ENCODE measurements at places on chromosomes 1 and 21.
A peak's percentile ranks its signal among the peaks of the same experiment; 100 is the strongest.

DNA sequence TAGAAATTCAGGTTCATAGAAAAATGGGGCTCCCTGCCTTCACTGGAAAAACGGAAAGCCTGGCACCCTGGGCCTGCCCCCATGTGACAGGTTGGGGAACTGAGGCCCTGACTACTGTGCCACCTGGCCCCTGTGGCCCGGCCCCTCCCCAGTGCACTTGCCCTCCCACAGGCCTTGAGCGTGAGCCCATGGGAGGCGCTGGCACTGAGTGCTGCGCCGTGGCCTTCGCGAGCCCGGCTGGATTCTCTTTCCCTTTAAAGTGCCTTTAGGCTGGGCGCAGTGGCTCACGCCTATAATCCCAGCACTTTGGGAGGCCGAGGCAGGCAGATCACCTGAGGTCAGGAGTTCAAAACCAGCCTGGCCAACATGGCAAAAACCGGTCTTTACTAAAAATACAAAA, 45.7 kb downstream of the SLC37A1 start:
- no peak for DNase-seq

GRCh38 chr1:10451287-10451686, 1.5 kb downstream of the CORT start:
- DNase-seq = no peak

- no peak for DNase-seq
These were observed 3.5 kb downstream of the DHCR24 start for GRCh38 chr1:54883349-54884102.

DNA sequence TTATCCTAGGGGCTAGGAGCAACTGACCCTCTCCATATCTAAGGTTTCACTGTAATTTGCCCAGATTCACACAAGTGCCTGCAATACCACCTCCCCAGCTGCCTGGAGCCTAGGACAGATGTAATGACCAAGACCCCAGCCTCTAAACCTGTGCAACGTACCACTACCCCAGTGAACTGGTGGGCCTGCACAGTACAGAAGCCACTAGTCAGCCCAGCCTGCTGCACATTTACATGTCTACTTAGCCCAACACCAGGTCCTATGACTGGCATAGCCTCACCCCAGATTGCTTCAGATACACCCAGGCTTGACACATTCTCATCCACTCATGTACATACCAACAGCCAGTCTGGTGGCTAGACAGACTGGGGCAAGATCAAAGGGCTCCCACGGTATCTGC, 1336.6 kb downstream of the BRINP3 start:
- no peak for DNase-seq

DNA sequence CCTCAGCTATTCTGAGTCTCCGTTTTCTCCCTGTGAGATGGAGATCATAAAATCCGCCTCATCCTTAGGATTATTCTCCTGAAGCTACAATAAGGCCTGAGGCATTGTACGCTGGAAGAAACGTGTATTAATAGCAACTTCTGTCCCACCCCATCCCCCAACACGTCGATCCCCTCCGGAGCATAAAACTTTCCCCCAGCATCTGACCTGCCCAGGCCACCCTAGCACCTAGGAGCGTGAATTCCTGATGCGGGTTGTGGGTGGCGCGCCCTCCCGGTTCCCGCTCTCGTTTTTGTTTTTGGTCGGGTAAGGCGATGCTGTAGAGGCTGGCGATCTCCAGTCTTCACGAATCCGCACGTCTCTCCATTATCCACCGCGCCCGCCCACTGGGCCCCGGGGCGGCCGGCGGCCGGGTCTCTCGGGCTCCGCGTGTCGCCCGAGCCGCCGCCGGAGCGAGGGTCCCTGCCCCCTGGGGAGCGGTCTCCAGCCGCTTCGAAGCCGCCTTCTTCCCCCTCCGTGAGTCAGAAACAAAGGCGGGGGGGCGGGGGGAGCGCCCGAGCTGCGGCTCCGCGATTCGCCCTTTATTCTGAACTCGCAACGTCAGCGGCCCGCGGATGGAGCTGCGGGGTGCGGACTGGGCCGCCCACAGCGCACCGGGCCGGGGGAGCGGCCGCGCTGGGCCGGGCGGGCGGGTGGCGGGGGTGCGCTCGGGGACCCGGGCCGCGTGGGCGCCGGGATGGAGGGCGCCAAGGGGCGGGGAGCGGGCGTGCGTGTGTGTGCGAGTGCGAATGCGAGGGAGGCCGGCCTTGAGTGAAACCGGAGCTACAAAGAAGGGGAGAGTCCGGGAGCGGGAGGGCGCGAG, at the start of gene PLEKHO1:
Gene PLEKHO1 (plus strand): TSS at position 646 of the 862 bp plus-strand sequence. CDS start 342 bp downstream, outside the sequence.
- DNase-seq = peak; percentile 66

DNA sequence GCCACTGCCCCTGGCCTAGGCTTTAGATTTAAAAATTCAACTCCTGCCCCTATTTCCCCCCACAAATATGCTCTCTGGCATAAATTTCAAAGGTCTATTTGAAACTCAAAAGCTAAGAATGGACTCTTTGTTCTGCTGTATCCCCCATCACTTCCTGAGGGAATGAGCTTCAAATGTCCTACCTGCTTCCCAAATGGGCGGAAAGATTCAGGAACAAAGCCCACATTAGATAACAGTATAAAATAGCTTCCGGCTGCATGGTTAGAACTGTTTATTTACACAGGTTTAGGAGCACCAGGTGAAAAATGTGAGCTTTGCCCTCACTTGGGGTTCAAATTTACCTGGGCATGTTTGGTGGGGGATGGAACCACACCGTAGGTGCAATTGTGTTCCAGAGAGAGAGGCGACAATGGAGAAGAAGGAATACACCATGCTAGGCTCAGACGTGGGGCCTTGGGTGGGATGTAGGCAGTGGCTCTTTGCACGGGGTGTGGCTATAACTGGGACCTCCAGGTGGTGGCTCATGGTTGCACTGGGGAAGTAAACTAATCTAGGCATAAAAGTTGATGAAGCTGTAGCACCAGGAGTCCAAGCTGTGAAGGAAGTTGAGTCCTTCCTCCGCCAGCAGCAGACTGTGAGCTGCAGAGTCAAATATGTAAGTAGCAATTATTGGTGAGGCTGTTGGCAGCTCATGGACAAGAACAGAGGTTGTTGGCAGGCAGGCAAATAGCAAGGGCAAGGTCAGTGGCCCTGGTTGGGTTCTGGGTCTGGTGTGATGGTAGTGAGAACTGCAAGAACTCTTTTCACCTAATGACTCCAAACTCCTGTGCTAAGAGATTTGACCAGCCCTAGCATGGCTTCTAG, 41.5 kb upstream of the SRSF10 start:
- DNase-seq = no peak

DNA sequence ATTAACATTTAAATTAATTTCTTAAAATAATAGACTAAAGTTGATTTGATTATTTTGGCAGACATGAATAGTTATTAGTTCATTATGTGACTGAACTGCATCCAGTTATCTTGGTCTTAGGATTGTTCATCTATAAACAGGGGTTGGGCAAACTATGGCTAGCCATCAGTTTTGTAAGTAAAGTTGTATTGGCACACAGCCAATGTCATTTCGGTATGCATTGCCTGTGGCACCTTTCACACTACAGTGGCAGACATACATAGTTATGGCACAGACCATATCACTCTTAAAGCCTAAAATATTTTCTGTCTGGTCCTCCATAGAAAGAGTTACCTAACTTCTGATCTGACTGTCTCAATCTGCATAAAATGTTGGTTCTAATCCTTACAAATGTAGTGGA, 27.2 kb downstream of the ADGRL2 start:
- DNase-seq = no peak

DNA sequence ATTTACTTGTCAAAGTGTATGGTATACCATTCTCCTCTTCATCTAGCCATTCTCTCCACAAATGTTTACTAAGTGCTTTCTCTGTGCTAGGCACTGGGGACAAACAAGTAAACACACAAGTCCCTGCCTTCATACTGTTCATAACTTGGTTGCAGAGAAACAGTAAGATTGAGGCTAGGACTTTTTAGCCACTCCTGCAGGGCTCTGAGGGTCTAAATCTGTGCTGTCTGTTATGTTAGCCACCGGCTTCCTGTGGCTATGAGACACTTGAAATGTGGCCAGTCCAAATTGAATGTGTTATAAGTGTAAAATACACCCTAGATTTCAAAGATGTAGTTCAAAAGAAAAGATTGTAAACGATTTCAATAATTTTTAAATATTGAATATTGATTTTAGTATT, 50.2 kb downstream of the AZIN2 start:
- no peak for DNase-seq

- no peak for DNase-seq
These were observed 68.8 kb upstream of the LYST start for GRCh38 chr1:235935235-235936225.

- no peak for DNase-seq
These were observed 192.0 kb upstream of the JUN start for GRCh38 chr1:58975888-58976287.

DNA sequence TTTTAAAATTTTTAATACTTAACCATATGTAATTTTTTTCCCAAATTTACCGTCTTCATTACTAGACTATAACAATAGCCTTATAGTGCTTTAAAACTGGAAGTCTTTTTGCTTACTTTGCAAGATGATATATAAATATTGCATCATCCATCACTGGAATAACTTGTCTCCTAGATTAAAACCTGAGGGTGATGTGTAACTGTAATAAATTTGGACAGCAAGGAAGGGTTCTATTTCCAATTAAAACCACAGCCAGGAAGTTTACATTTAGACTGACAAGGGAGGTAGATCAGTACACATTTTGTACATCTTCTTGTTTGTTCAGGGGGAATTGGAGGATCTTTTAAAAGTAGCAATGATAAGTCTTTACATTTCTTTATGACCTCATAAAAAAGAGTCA, 21.9 kb downstream of the NTNG1 start:
- DNase-seq = no peak

GRCh38 chr21:28135646-28136045, 857.0 kb downstream of the LTN1 start:
- DNase-seq = no peak

DNA sequence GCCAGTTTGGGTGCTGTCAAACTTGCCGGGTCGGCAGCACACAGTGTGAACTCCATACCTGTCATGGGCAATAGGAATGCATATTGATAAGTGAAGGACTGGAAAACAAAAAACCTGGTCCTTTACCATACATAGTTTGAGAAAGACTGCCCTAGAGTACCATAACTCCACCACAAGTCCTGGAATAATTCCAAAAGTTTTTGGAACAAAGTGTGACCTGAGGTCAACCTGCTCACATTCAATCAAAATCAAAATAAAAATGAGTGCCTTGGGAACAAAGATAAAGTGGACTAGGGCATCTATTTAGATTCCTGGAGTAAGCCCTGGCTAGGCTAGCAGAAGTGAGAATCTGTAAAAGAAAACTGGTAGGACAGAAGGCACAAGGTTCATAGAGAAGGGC, 7.6 kb downstream of the PEX19 start:
- DNase-seq = no peak

DNA sequence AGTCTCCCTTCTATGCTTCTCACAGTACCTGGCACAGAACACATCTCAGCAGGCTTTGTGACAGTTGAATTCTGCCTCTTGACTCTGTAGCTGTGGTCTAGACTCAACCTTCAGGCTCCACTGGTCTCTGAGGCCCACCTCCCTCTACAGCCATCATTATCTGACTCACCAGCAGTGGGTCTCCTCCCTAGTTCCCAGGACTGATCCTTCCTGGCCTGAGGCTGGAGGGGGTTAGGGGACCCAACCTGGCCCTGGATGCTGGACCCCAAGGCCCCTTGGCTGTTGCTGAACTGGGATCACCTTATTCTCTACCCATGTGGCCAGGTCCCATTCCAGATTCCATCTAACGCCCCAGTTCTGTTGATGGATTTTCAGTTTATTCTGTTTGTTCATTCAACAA, 43.1 kb upstream of the FOXO6 start:
- DNase-seq = no peak

GRCh38 chr1:115181231-115181630, 91.9 kb upstream of the TSPAN2 start:
- no peak for DNase-seq

GRCh38 chr1:1540090-1540817, at the start of gene TMEM240:
Gene TMEM240 (minus strand): TSS chr1:1540624. CDS start chr1:1540346, 278 bp downstream.
- DNase-seq = peak; percentile 56

DNA sequence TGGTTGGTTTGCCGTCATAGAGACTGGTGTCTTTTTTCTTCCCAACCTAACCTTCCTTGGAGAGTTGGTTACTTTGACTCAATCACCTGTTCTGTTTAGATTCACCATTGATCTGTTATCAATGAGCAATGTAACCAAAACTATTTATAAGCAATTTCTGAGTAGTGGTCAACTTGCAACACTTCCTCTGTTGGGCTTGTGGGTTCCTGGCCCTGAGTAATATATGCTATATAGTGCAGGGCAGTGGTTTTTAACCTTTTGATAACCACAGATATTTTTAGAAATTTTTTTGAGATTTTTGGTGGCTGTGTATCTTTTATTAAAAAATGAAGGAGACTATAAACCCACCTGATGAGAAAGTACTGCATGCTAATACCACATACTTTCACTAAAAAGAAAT, 9.4 kb upstream of the XCL1 start:
- no peak for DNase-seq

DNA sequence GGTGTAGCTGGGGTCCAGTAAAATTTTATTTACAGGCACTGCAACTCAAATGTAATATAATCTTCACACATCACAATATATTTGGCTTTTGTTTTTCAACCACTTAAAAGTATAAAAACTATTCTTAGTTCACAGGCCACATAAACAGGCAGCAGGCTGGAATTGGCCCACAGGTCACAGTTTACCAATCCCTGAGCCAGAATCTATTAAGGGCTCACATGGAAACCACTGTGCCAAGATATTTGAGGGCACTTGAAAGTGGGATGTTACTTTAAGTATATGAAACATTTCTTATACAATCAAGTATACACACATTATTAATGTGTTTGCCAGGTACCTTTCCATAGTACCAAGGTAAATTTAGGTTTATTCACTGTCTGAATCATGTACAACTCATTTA, 71.9 kb upstream of the PRDX6 start:
- DNase-seq = no peak

GRCh38 chr1:84442256-84442655, 36.8 kb upstream of the RPF1 start:
- peak; percentile 10 for DNase-seq

DNA sequence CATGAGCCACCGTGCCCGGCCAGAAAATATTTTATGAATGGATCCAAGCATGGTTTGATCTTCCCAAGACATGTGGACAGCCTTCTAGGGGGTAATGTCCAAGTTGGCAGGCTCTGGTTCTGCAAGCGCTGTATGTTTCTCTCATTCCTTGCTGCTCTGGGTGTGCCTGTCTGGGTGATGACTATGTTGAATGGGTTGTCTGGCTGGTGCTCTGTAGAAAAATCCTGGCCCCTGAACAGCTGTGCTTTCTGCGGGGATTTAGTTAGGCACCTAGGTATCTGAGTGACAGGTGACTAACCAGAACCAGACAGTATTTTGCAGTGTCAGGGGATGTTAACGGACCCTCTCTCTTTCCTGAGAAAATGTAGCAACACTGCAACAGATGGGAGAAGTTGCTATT, 14.1 kb downstream of the HUNK start:
- DNase-seq = no peak

DNA sequence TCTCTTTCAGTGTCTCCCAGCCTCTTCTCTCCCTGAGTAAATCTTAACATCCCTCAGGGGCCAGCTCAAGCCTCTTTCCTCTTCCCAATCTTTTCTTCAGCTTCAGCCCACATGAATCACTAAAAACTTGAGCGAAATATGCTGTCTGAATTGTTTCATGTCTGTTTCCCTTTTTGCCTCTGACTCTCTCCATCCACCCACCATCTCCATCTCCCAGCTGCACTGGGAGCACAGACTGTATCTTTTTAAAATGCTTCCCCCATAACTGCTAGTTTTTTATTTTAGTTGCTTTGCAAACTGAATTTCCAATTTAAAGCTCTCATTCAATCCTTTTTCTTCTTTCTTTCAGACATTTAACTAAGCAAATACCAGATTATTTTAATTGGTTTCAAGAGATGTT, 3.0 kb upstream of the AHCTF1 start:
- DNase-seq = no peak
